ENCODE measurements at places on chromosomes 2 and 18.

DNA sequence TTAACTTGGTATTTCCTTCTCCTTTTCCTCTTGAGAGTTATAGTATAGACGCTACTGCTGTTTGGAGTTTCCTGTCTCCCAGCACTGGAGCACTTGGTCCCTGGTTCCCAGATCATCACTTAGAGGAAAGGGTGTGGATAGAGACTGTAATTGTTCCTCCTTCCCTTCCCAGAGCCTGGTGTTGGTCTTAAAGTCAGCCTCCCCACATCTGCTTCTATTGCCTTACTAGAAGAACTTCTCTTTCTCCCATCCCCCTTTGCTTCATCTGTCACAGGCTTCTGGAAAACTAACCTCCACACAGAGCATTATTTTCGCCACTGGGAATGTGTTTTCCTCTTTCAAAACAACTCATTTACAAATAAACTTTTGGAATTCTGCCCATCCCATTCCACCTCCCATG is 131.0 kb downstream of the CCDC85A start:
- no peak for DNase-seq

DNA sequence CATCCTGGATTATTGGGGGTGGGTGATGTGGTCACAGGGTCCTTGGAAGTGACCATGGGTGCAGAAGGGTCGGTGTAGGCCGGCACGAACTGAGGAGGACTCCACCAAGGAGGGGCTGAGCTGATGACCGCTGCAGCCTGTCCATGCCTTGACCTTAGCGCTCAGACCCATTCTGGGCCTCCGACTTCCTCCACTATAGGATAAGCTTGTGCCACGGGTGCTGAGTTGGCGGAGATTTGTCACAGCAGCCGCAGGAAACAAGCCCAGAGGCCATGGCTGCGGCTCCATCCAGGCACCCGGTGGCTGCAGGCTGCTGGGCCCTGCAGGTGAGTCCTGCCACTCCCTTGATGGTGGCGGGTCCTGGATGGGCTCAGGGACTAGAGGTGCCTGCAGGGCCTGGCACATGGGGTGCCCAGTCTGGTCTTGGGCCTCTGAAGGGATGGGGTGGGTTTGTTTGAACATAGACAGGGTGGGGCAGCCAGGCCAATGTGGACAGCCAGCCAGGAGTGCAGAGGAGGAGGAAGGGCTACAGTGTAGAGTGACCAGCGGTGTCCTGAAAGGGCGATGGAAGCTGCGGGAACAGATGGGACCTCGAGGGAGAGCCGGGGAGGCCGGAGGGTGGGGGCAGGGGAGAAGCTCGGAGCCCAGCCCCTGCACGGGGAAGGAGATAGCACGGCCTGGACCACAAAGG is 84.8 kb downstream of the SEPTIN10 start:
- no peak for DNase-seq

DNA sequence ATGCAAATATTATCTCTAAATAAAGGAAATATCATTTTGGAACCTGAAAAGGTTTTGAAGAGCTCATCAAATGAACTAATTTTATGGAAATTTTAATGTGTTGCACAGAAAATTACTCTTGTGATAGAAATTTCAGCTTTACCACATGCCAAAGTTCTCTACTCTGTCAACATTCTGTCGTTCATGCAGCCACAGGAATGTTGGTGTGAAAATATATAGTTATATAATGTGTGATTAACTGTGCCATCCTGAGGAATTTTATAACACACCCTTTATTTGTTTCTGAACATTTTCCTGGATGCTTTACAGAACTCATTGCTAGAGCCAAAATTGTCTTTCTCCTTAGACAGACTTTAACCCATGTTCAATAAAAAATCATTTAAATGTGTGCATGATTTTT is 202.5 kb upstream of the SLC8A1 start:
- DNase-seq = no peak

DNA sequence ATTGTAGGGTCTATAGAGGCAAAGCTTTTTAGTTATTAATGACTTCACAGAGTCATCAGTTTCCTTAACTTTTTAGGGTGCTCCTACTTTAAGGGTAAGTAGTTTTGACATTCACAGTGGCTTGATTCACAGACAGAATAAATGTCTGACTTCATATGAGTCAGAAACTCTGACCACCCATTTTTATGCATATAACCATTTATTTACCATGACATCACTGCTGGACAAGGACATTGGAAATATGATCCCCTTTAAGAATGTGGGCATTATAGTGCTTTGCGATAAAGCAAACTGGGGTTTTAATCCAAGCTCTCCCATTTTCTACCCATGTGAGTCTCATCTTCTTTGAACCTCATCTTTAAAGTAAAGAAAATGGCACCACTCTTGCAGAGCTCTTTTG is 162.0 kb upstream of the MC4R start:
- no peak for DNase-seq

DNA sequence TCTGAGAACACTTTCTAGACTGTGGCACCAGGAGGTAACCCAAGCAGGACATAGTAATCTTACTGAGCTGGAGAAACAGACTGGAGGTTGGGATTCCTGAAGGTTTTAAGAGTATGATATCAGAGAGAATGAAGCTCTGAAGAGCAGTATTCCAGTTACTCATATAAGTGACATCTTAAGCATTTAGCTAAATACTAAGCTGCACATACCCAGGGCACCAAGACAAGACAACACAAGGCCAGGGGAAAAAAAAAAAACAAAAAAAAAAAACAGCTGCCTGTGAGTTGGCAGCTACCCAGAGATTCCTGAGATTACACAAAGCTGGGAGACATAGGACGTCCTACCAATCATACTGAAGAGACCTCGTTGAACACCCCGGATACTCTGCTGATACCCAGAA is 175.8 kb downstream of the SRBD1 start:
- no peak for DNase-seq

DNA sequence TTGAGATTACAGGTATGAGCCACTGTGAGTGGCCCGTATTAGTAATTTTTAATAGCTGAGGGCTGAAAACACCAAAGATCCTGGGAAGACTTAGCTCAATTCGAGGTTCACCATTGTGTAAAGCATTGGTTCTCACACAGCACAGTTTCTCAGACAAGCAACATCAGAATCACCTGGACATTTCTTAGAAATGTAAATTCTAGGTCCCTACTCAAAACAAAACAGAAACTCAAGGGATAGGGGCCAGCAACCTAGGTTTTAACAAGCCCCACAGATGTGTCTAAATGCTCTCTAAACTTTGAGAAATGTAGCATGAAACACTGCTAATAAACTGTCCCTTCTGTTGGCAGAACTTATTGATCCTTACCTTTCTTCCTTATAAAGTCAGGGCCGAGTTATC is 681.2 kb downstream of the RNF144A start:
- DNase-seq = no peak

GRCh38 chr2:187618813-187619212 is 64.6 kb upstream of the TFPI start:
- no peak for DNase-seq

GRCh38 chr2:121288454-121289231 is 3.6 kb upstream of the TFCP2L1 start:
- no peak for DNase-seq
